ENCODE measurements at places on chromosomes 4 and X. TPM values are rescaled to one million over a fixed set of nuclear protein-coding genes. Genes with fewer than 3 reads are reported as not detected.
A peak's percentile ranks its signal among the peaks of the same experiment; 100 is the strongest.

GRCh38 chr4:2487632-2488031, 18.7 kb downstream of the RNF4 start:
- H3K4me1 ChIP-seq = peaks cover 32% of the 10 kb centered on the region
- no peak for DNase-seq
- no peak overlapping the region for H3K4me3 ChIP-seq
- H3K27me3 ChIP-seq = no peaks in the 10 kb centered on the region

GRCh38 chr4:102633100-102633499, 127.7 kb downstream of the MANBA start:
- no peak overlapping the region for H3K4me3 ChIP-seq
- DNase-seq = no peak
- peaks cover 14% of the 10 kb centered on the region for H3K4me1 ChIP-seq
- H3K27me3 ChIP-seq = no peaks in the 10 kb centered on the region
- no peak overlapping the region for H3K27ac ChIP-seq
- no peaks in the 10 kb centered on the region for H3K36me3 ChIP-seq

The USP17L19 gene
- not detected for total RNA-seq

DNA sequence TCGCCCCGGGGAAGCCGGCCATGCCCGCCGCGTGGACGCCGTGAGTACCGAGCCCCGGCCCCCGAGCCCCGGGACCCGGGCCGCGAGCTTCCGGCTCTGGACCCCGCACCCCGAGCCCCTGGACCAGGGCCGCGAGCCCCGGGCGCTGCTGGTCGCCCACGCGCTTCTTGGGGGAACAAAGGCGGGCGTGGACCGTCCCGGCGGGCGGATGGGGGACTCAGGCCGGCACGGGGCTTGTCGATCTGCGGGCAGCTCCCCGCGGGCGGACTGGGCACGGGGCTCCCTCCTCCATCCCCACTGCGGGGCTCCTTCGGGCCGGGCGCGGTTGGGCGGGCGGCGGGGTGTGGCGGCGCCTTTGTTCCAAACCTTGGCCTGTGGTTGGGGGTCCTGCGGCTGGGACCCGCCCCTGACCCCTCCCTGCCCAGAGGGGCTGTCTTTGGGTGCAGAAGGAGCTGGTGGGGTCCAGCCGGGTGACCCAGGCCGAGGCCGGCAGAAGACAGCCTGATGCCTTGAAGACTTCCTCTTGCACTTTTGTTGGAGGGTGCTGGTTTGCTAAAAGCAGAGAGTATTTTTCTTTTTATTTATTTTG, 25.2 kb upstream of the ADD1 start:
- no peaks in the 10 kb centered on the region for H3K27me3 ChIP-seq
- H3K4me1 ChIP-seq = no peaks in the 10 kb centered on the region
- H3K36me3 ChIP-seq = peaks cover 3% of the 10 kb centered on the region
- no peak overlapping the region for H3K4me3 ChIP-seq

The COL4A6 gene
- 0.05 TPM for total RNA-seq

- H3K27ac ChIP-seq = peak overlapping the region; percentile 91
- peak; percentile 87 for DNase-seq
These were observed 745 bp downstream of the SLC39A8 start for GRCh38 chr4:102344520-102344953.

Data from right lobe of liver (tissue), 6 donors.